ENCODE measurements at places on chromosomes 2 and 18.

DNA sequence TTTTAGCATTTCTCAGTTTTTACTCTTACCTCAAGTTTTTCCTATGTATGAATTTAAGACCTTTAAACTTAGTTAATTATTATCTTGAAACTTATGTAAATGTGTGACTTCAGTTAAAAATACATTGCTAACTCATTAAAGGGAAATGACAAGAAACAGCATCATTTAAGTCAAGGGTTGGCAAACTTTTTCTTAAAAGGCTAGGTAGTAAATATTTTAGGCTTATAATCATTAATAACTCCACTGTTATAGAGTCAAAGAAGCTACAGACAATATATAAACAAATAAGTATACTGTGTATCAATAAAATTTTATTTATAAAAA is 259.7 kb upstream of the RBMS1 start:
- DNase-seq = no peak

- no peak for DNase-seq
These were observed 2.8 kb downstream of the ZFP36L2 start for GRCh38 chr2:43223521-43224001.

DNA sequence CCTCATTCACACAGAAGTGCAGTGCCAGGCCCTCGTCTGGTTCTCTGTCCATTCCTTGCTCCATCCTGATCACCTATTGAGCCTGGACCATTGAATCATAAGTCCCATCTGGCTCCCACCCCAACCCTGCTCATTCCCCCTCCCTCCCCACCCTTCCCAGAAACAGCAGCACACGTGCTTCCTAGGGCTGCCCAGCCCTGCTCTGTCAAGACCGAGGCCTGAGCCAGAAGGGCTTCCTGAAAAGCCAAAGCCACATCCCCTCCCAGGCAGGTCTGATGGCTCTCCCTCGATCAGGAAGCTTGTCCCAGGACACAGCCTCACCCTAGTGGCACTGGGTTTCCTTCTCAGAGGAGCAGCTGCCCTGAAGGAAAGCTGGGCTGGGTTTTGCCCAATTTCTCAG is 79.8 kb upstream of the FZD7 start:
- DNase-seq = no peak

DNA sequence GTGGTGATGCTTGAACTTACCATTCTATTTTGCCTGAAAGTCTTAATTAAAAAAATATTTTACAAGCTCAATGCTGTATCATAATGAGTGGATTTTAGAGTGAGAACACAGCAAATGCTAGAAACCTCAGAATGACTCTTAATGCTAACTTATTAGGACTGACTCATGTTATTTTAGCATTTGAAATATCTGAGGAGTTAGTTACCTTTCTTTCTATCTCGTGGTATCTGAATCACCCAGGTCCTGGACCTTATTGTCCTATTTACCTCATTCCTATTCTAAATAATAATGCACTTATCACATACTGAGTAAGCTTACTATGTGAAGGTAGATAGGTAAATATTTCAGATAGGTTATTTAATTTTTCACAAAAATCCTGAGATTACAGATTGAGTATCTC is 70.7 kb downstream of the SOS1 start:
- no peak for DNase-seq

- no peak for DNase-seq
These were observed 12.5 kb downstream of the FIGN start for GRCh38 chr2:163723348-163723747.

All from stimulated activated CD4-positive, alpha-beta T cell treated with anti-CD3 and anti-CD28 coated beads, Interleukin-12 subunit alpha, Interleukin-12 subunit beta, amount 100 ng/mL, for 24 hours (primary cell).